ENCODE measurements at places on chromosomes 13 and 19.

DNA sequence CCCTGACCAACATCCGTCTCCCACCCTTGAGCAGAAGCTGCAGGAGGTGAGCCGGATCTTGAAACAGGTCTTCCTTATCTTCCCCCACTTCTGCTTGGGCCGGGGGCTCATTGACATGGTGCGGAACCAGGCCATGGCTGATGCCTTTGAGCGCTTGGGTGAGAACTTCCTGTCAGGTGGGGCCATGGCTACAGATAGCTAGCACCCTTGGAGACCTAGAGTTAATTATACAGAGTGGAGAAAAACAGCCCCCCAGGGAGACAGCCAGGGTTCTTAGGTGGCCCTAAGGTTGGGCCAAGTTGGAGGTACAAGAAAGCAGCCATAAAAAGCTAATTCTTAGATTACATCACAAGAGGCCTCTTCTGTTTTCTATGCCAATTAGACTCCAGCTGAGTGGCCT is 8.9 kb upstream of the ARHGAP45 start:
- DNase-seq, result no peak

DNA sequence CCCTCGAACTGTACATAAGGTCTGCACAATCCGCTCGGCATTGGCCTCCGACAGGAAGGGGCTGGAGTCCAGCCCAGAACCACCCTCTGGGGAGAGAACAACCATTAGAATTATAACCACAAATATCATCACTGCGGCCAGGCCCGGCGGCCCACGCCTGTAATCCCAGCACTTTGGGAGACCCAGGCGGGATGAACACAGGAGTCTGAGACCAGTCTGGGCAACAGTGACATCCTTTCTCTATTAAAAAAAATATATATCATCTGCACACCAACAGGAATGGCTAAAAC is 11.4 kb downstream of the COQ8B start:
- no peak for DNase-seq

- DNase-seq, result no peak
Observed at GRCh38 chr13:109836629-109837607, 50.5 kb upstream of the IRS2 start.

GRCh38 chr13:30711837-30712236 is 23.5 kb upstream of the ALOX5AP start:
- no peak for DNase-seq

- DNase-seq, result no peak
Observed at GRCh38 chr13:73365252-73365651, 306.4 kb downstream of the KLF5 start.

DNA sequence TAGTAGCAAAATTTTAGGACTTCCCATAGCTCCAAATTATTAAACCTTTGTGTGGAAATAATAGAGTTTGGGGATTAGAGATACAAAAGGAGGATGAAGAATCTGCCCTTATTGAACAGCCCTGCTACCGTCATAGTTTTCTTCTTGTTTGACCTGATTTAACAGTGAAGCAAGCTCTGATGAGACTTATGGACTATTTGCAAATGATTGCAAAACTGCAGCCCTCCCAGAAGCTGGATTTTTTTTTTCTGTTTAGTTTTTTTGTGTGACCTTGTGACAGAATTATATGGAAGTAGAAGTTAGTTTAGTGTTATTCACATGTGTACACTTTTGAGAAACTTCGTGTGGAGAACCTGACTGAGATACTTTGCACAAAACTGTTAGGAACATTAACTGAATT is 267.8 kb downstream of the KCNRG start:
- DNase-seq, result no peak
